Activated CD4-positive, alpha-beta memory T cell treated with anti-CD3 and anti-CD28 coated beads for 36 hours (primary cell): ENCODE measurements at places on chromosomes 1 and 21.

GRCh38 chr1:97803026-97803425 lies 117.8 kb downstream of the DPYD start:
- H3K4me3 ChIP-seq: no peak overlapping the region

GRCh38 chr1:6262555-6263420 lies 1.9 kb upstream of the GPR153 start:
- H3K27ac ChIP-seq: no peak overlapping the region
- peaks cover 6% of the 10 kb centered on the region for H3K4me1 ChIP-seq
- H3K4me3 ChIP-seq: no peak overlapping the region
- peaks cover 17% of the 10 kb centered on the region for H3K27me3 ChIP-seq
- H3K36me3 ChIP-seq: no peaks in the 10 kb centered on the region

DNA sequence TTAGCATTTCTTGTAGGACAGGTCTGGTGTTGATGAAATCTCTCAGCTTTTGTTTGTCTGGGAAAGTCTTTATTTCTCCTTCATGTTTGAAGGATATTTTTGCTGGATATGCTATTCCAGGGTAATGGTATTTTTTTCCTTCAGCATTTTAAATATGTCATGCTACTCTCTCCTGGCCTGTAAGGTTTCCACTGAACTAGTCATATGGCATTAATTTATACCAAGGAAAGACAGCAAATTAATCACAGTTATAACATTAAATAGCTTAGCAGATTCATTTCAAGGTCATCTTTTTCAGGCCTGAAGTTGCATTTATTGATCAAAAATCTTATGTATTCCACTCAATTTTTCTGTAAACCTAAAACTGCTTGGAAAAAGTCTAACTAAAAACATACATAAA lies 54.9 kb downstream of the AK5 start:
- H3K4me3 ChIP-seq: no peak overlapping the region
- H3K36me3 ChIP-seq: peaks cover 14% of the 10 kb centered on the region
- H3K27me3 ChIP-seq: no peaks in the 10 kb centered on the region
- no peaks in the 10 kb centered on the region for H3K4me1 ChIP-seq
- no peak for DNase-seq

GRCh38 chr1:197937892-197938291 lies 20.7 kb downstream of the LHX9 start:
- H3K27ac ChIP-seq: no peak overlapping the region
- no peak overlapping the region for H3K4me3 ChIP-seq
- peaks cover 4% of the 10 kb centered on the region for H3K4me1 ChIP-seq

- H3K4me3 ChIP-seq: no peak overlapping the region
- H3K27me3 ChIP-seq: no peaks in the 10 kb centered on the region
- no peaks in the 10 kb centered on the region for H3K4me1 ChIP-seq
- no peak for DNase-seq
Measured at GRCh38 chr1:243447347-243447746, 191.5 kb downstream of the SDCCAG8 start.

DNA sequence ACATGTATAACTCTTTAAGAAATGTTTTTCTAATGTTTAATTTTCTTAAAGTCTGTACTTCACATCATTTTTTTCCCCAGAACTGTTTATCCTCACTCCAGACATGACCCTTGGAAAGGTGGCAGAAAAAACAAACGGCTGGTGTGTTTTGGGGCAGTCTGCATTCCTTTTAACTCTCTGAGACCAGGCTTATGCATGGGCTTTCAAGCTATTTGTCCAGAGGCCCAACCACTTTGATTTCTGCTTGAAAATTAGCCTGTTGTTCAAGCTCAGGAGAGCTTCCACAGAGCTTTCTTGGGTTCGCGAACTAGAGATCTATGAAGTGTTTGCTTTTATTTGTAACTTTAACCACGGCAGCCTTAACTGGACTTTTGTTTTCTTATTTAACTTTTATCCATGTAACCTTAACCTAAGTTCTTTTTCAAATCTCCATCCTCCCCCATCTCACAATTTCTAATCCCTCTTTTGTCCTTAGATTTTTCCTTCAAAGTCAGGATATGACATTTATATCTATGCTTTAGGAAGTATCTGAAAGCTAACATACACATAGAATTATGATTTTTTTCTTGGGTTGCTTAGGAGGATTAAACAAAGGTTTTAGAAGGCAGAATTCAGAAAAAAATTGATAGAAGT lies 111.8 kb downstream of the FGGY start:
- no peaks in the 10 kb centered on the region for H3K36me3 ChIP-seq
- no peak for DNase-seq
- no peaks in the 10 kb centered on the region for H3K27me3 ChIP-seq
- H3K27ac ChIP-seq: no peak overlapping the region
- H3K4me3 ChIP-seq: no peak overlapping the region

DNA sequence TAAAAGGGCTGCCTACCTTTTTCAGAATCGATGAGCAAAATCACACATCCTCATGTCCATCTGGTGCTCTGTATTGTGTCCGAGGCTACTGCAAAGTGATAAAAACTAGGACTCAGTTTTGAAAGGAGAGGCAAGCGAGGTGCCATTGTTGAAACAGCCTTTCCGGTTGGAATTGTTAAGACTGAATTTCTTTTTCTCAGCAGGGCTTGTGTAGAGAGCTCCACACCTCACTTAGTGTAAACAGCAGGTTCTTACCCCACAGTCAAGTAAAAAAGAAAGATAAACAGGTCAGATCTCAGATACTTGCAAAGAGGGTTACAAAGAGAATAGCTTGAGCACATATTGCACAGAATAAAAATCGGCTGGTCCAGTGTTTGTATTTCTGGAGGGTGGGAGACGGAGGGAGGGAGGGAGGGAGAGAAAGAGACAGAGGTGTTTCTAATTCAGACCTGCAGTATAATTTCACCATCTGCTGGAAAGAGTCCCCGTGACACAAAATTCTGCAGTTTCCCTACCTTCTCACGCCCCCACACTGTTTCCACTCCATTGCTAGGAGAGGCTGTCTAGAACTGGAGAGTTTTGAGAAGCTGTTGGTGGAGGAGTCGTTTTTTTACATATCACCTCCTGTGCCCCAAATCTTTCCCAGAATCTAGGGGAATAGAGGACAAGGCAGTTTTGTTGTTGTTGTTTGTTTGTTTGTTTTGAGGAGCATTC lies 82.5 kb downstream of the EDEM3 start:
- H3K4me1 ChIP-seq: no peaks in the 10 kb centered on the region
- no peaks in the 10 kb centered on the region for H3K36me3 ChIP-seq
- no peak overlapping the region for H3K27ac ChIP-seq

DNA sequence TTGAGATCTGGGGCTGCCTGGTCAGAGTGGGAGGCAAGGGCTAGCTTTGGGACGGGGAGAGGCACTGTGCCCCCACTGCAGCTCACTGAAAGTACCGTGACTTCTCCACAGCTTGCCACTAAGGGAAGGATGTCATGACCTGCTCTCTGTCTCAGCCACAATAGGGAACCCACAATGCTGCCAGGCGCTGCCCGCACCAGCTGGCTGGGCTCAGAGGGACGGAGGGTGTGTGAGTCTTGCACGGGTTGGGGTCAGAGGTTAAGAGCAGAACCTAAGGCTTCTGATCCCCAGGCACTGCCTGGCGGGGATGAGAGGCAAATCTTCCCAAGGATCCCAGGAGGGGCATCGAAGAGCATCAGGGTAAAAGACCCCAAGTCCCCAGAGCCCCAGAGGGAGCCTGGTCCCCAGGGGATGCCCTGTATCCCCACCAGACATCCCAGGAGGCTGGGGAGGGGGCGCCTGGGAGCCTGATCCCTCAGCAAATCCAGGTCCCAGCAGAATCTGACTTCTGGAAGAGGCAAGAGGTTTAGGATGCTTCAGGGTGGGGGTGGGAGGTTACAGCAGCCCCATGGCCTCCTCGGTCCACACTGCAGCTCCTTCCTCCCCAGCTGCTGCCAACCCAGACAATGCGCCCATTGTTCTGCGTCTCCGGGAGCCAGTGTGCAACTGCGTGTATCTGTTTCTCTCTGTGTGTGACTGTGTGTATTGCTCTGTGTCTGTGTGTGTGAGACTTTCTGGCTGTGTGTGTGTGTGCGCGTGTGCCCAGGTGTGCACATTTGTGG lies 2.0 kb upstream of the MARCKSL1 start:
- H3K4me1 ChIP-seq: peaks cover 49% of the 10 kb centered on the region
- H3K27me3 ChIP-seq: no peaks in the 10 kb centered on the region
- no peaks in the 10 kb centered on the region for H3K36me3 ChIP-seq
- H3K27ac ChIP-seq: no peak overlapping the region
- H3K4me3 ChIP-seq: no peak overlapping the region

DNA sequence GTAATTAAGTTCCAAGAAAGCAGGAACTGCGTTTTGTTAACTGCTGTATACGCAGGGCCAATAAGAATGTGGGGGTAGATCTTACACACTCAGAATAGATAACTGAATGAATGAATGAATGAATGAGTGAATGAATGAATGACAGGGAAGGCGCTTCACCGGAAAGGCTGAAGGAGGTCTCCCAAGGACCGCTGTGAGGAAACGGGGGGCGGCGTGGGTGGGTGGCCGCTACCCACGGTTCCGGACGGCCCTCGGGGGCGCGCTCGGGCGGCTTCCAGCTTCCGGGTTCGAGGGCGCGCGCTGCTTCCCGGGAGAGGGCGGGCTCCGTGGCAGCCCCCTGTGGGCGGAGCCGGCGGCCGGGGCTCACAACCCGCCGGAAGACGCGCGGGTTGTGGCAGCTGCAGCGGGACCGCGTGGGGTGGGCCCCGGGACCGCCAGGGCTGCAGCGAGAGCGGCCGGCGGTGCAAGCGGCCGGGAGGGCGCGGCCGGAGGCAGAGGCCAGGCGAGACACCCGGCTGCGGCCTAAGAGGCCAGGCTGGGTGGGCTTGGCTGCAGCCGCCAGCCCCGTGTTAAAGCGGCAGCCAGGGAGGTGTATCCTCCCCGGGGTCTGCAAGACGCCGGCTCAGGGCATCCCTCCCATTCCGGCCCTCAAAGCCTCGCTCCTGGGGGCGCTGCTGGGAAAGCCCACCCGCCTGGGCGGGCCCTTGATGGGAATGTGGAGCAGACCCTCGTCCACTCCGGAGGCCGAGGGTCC lies at the start of gene ZFP69:
Gene ZFP69 (plus strand): TSS at position 367 of the 754 bp plus-strand sequence. CDS start 2,072 bp downstream, outside the sequence.
- peaks cover 19% of the 10 kb centered on the region for H3K4me1 ChIP-seq
- H3K27ac ChIP-seq: peak within 1 kb of the TSS; percentile 65
- peak; percentile 77 for DNase-seq
- H3K27me3 ChIP-seq: no peaks in the 10 kb centered on the region

GRCh38 chr1:57250021-57250420 lies 173.8 kb downstream of the DAB1 start:
- no peaks in the 10 kb centered on the region for H3K36me3 ChIP-seq
- no peaks in the 10 kb centered on the region for H3K4me1 ChIP-seq
- H3K27ac ChIP-seq: no peak overlapping the region
- peaks cover 2% of the 10 kb centered on the region for H3K27me3 ChIP-seq
- no peak overlapping the region for H3K4me3 ChIP-seq

GRCh38 chr1:9651565-9652378 lies at the start of gene PIK3CD:
PIK3CD (plus strand) TSS chr1:9651731; CDS start chr1:9710456, 58,725 bp downstream.
- peak; percentile 61 for DNase-seq
- H3K4me3 ChIP-seq: peak within 1 kb of the TSS; percentile 97
- H3K36me3 ChIP-seq: peaks cover 18% of the 10 kb centered on the region
- no peaks in the 10 kb centered on the region for H3K27me3 ChIP-seq
- H3K4me1 ChIP-seq: peaks cover 39% of the 10 kb centered on the region

- no peak overlapping the region for H3K27ac ChIP-seq
- H3K4me3 ChIP-seq: no peak overlapping the region
- no peaks in the 10 kb centered on the region for H3K4me1 ChIP-seq
- DNase-seq: no peak
Measured at GRCh38 chr1:69120817-69121216, 446.9 kb upstream of the LRRC7 start.

DNA sequence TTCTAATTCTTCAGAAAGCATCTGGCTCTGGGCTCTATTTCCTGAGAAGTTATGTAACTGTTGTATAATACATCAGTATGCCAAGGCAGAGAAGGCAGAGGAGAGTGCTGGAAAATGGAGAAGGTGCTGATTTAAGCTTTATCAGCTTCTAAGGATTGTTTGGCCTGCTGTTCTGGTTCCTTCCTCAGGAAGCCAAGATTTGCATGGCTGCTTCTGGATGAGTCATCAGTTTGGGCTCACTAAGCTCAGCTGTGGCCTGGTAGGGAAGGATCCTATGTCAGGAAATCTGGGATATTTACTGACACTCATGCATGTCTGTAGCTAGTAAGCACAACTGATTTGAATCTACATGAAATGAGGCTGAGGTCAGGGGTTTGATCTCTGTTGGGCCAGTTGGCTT lies 73.2 kb upstream of the ADGRL4 start:
- H3K27me3 ChIP-seq: no peaks in the 10 kb centered on the region
- no peak for DNase-seq
- H3K4me3 ChIP-seq: no peak overlapping the region
- H3K36me3 ChIP-seq: no peaks in the 10 kb centered on the region
- H3K27ac ChIP-seq: no peak overlapping the region
- H3K4me1 ChIP-seq: no peaks in the 10 kb centered on the region

DNA sequence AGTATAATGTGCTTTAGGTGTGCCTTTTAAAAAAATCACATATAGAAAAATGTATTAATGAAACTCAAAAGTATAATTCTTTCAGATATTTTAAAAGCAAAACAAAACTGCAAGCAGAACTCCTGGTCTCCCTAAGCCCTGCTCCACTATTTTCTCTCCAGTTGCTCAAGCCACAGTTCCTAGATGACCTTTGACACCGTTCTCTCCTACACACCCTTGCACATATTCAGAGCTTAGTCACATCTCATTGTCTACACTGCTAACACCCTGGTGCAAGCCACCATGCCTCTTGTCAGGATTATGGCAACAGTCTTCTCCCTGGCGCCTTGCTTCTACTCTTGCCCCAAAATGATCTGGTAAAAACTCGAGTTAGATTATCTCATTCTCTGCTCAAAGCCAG lies 50.2 kb upstream of the ROR1 start:
- no peak overlapping the region for H3K27ac ChIP-seq
- H3K4me3 ChIP-seq: no peak overlapping the region
- H3K4me1 ChIP-seq: no peaks in the 10 kb centered on the region
- no peaks in the 10 kb centered on the region for H3K27me3 ChIP-seq
- H3K36me3 ChIP-seq: peaks cover 1% of the 10 kb centered on the region

DNA sequence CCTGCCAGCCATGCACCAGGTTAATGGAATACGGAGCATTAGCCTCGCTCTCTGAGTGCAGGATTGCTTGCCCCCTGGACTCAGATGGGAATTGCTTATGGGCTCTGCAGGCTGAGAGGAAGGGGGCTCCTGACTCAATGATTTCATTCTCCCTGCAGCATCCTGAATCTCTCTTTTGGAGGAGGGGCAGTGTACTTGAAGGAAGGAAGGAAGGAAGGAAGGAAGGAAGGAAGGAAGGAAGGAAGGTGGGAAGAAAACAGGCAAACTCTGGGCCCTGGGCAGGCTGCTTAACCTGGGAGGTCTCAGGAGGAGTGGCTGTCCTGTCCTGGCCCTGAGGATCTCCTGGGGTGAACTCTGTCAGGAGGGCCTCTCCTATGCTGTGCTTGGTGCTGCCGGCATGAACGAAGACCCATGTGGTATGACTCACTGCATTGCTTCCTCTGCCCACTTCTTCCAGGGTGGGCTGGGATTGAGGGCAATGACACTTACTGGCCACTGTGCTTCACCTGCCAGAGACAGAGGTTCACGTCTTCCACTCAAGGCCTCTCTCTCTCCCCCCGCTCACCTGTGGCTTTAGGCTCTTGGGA lies 257.1 kb upstream of the CSF3R start:
- no peak overlapping the region for H3K27ac ChIP-seq
- no peaks in the 10 kb centered on the region for H3K4me1 ChIP-seq
- H3K36me3 ChIP-seq: no peaks in the 10 kb centered on the region
- no peak overlapping the region for H3K4me3 ChIP-seq
- no peak for DNase-seq
